ENCODE measurements at places on chromosomes 4 and X.

GRCh38 chrX:46710927-46711623, 47.8 kb downstream of the SLC9A7 start:
- H3K27ac ChIP-seq: peak overlapping the region; percentile 17
- peaks cover 9% of the 10 kb centered on the region for H3K4me1 ChIP-seq
- no peaks in the 10 kb centered on the region for H3K36me3 ChIP-seq
- H3K27me3 ChIP-seq: no peaks in the 10 kb centered on the region
- no peak for DNase-seq

GRCh38 chrX:49878834-49879655, at the start of gene USP27X:
Gene USP27X (plus strand): TSS chrX:49879484. CDS start chrX:49880308, 824 bp downstream.
- H3K4me1 ChIP-seq: peaks cover 3% of the 10 kb centered on the region
- no peaks in the 10 kb centered on the region for H3K27me3 ChIP-seq
- no peaks in the 10 kb centered on the region for H3K36me3 ChIP-seq
- peak; percentile 72 for DNase-seq
- peak within 1 kb of the TSS; percentile 57 for H3K4me3 ChIP-seq
- peak within 1 kb of the TSS; percentile 30 for H3K27ac ChIP-seq

GRCh38 chr4:76499461-76499860, 64.4 kb downstream of the SHROOM3 start:
- no peak overlapping the region for H3K4me3 ChIP-seq
- H3K27ac ChIP-seq: no peak overlapping the region

GRCh38 chr4:12359420-12359819, 930.7 kb upstream of the HS3ST1 start:
- H3K27ac ChIP-seq: no peak overlapping the region
- no peaks in the 10 kb centered on the region for H3K27me3 ChIP-seq
- no peak overlapping the region for H3K4me3 ChIP-seq
- no peaks in the 10 kb centered on the region for H3K4me1 ChIP-seq

- peaks cover 42% of the 10 kb centered on the region for H3K36me3 ChIP-seq
- H3K27me3 ChIP-seq: no peaks in the 10 kb centered on the region
- peak overlapping the region; percentile 90 for H3K27ac ChIP-seq
- DNase-seq: peak; percentile 56
- no peak overlapping the region for H3K4me3 ChIP-seq
Observed at GRCh38 chr4:94548571-94548970, 96.8 kb downstream of the PDLIM5 start.

DNA sequence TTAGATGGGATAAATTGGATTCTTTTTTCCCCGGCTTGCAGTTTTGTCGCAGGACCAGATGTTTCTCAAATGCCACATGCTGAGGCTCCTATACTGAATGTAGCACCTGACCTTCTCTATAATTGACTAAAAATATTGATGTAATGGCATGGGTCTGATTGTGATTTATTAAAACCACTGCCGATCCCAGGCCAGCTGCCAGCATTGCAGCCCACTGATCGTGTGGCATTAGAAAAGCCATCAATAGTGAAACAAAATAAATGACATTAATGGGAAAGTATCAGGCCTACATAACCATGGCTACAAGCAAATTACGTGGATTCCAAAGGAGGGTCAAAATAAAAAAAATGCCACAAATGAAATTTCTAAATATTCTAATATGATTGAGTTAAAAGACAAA, 98.7 kb downstream of the MAB21L2 start:
- H3K27ac ChIP-seq: no peak overlapping the region
- H3K27me3 ChIP-seq: no peaks in the 10 kb centered on the region
- DNase-seq: no peak
- peaks cover 5% of the 10 kb centered on the region for H3K4me1 ChIP-seq
- no peak overlapping the region for H3K4me3 ChIP-seq

GRCh38 chrX:16368696-16369095, 201.4 kb downstream of the MAGEB17 start:
- no peak for DNase-seq
- H3K27ac ChIP-seq: no peak overlapping the region
- H3K27me3 ChIP-seq: no peaks in the 10 kb centered on the region
- H3K36me3 ChIP-seq: no peaks in the 10 kb centered on the region

DNA sequence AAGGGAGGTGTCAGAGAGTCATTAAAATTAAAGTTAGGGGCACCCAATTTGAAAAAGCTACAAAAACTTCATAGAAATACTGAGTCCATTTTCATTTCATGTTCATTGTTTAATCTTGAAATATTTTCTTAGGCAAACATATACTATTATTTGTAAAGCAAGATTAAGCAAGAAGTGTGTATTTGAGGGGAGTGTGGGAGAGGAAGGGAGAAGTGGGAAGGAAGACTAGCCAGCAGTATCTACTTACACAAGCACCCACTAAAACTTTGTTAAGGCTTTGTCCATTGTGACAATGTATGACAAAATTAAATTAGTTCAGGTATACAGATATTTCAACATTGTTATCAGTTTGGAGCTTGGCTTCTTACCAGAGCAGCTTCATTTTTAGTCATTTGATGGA, 222.9 kb downstream of the ARHGAP24 start:
- H3K27ac ChIP-seq: no peak overlapping the region
- no peaks in the 10 kb centered on the region for H3K36me3 ChIP-seq
- H3K4me3 ChIP-seq: no peak overlapping the region

DNA sequence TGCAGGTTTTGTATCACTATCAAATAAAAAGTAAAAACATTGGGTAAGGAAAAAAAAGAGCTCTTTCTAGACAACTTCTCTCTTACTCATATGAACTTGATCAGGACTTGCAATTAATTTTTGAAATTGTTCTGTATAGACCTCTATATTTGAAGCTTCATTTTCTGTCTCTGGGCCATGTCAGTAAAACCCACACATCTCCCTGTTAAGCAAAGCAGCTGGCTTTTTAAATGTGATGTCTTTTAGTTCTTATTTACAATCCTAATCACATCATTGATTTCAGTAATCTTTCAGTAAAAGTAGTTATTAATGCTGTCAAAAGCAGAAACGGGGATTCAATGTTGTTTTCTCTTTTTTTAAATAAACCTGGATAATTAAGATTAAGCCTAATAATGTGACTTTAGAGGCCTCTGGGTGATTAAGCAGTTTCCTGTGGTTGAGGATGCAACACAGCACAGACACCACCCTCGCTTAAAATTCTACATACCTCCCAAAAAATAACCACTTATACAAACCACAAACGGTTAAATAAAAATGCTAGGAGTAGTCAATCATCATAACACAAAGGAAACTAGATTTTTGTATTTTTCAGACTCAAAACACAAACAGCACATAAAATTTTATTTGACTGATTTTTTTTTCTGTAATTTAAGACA, 5.2 kb upstream of the PCDH10 start:
- no peaks in the 10 kb centered on the region for H3K4me1 ChIP-seq
- H3K27me3 ChIP-seq: peaks cover 69% of the 10 kb centered on the region
- no peak for DNase-seq

GRCh38 chrX:153688911-153689590, 1.3 kb downstream of the SLC6A8 start:
- peak overlapping the region; percentile 40 for H3K4me3 ChIP-seq
- H3K27me3 ChIP-seq: no peaks in the 10 kb centered on the region
- H3K27ac ChIP-seq: peak overlapping the region; percentile 48
- H3K36me3 ChIP-seq: peaks cover 5% of the 10 kb centered on the region

- H3K4me1 ChIP-seq: no peaks in the 10 kb centered on the region
- no peak for DNase-seq
- no peak overlapping the region for H3K4me3 ChIP-seq
- no peaks in the 10 kb centered on the region for H3K27me3 ChIP-seq
Observed at GRCh38 chr4:150543042-150543441, 38.9 kb upstream of the MAB21L2 start.

- H3K36me3 ChIP-seq: no peaks in the 10 kb centered on the region
- H3K4me1 ChIP-seq: no peaks in the 10 kb centered on the region
- no peak for DNase-seq
- H3K4me3 ChIP-seq: no peak overlapping the region
- H3K27me3 ChIP-seq: no peaks in the 10 kb centered on the region
Observed at GRCh38 chrX:17299206-17299605, 75.8 kb upstream of the NHS start.

GRCh38 chr4:141571362-141571761, 65.0 kb upstream of the IL15 start:
- no peaks in the 10 kb centered on the region for H3K4me1 ChIP-seq
- H3K27ac ChIP-seq: no peak overlapping the region
- H3K36me3 ChIP-seq: no peaks in the 10 kb centered on the region
- no peaks in the 10 kb centered on the region for H3K27me3 ChIP-seq

DNA sequence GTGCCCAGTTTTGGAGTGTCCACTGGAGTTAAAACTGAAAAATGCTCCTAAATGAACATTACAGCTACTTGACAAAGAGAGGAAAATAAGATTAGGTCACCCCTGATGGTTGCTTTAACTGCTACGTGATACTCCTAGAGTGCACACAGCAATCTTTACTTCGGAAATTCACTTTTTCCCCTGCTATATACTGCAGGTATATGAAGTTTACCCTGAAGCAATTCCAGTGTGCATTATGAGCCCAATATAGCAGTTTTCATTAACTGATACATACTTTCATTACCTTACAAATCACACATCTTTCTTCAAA, 773 bp upstream of the ZNF827 start:
- no peaks in the 10 kb centered on the region for H3K36me3 ChIP-seq
- H3K4me1 ChIP-seq: peaks cover 12% of the 10 kb centered on the region
- H3K27me3 ChIP-seq: no peaks in the 10 kb centered on the region

DNA sequence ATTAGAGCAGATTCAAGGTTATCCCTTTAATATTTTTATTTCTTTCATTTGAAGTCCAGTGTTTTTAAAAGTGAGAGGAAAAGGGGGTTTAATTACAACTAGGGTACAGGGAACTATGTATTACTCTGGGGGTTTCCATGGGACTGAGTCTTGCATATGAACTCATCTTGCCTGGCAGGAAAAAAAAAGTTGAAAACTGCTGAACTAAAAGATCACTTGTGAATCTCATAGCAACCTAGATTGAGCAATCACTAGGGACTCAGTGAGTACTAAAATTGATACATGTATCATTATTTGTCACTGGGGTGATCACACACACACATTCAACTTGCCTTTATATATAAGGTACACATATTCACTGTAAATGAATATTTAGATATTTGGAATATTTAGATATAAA, 180.7 kb upstream of the SFRP2 start:
- H3K4me3 ChIP-seq: no peak overlapping the region
- no peaks in the 10 kb centered on the region for H3K4me1 ChIP-seq
- H3K27ac ChIP-seq: no peak overlapping the region
- no peak for DNase-seq
